ENCODE measurements at places on chromosomes 4 and X.

- no peak for DNase-seq
Measured at GRCh38 chrX:134734466-134734952, 76.2 kb upstream of the PLAC1 start.

- DNase-seq, result no peak
Measured at GRCh38 chr4:174349156-174349555, 65.4 kb downstream of the CEP44 start.

DNA sequence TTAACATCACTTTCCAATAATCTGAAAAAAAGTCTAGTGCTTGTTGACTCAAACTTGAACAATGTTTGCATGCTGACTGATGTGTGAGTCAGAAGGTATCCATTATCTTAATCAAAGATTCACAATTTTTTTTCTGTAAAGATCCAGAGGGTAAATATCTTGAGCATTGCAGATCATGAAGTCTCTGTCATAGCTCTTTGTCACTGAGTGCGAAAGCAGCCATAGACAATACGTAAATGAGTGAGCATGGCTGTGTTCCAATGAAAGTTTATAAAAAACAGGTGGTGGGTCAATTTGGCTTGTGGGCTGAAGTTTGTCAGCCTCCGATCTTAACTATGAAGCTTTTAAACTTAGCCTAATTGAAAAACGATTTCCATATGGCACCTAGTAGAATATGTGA is 37.7 kb downstream of the NHS start:
- no peak for DNase-seq

GRCh38 chr4:169185133-169185956 is 85.4 kb downstream of the SH3RF1 start:
- no peak for DNase-seq

GRCh38 chr4:121308828-121309227 is 72.0 kb downstream of the QRFPR start:
- no peak for DNase-seq

DNA sequence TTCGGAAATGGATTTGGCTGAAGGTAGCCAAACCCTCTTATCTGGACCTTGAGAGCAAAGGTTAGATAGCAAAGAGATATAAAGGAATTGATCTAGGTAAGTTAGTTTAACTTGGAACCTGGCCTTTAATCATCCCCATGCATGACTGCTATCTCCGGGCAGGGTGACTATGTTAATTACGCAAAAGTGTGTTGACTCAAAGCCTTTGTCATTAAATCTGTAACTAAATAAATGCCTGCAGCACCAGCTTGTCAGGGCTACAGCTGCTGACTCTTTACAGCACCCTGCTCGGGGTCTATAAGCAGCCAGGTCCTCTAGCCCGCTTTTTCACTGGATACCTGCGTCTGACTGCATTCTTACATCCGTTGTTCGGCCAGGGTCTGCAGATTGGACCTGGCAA is 201.7 kb downstream of the TBCK start:
- DNase-seq, result no peak

DNA sequence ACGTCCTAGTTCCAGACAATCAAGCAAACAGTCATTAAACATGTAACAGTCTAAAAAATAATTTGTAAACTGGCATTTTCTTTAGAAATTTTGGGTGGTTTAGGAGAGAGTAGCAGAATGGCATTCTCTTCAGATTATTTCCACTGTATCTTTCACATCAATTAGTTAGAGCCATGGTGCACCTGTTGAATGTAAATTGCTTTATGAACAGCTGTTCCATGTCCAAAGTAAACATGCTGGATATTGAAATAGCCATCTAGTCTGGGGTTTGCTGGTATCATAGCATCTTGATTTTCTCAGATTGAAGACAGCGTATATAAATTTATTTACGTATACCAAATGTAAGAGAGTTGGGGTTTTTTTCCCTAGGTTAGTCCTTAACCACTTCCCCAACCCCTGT is 143.6 kb downstream of the RCHY1 start:
- DNase-seq, result no peak

DNA sequence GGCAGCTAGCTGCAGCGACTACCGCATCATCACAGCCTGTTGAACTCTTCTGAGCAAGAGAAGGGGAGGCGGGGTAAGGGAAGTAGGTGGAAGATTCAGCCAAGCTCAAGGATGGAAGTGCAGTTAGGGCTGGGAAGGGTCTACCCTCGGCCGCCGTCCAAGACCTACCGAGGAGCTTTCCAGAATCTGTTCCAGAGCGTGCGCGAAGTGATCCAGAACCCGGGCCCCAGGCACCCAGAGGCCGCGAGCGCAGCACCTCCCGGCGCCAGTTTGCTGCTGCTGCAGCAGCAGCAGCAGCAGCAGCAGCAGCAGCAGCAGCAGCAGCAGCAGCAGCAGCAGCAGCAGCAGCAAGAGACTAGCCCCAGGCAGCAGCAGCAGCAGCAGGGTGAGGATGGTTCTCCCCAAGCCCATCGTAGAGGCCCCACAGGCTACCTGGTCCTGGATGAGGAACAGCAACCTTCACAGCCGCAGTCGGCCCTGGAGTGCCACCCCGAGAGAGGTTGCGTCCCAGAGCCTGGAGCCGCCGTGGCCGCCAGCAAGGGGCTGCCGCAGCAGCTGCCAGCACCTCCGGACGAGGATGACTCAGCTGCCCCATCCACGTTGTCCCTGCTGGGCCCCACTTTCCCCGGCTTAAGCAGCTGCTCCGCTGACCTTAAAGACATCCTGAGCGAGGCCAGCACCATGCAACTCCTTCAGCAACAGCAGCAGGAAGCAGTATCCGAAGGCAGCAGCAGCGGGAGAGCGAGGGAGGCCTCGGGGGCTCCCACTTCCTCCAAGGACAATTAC is 1.4 kb downstream of the AR start:
- DNase-seq, result no peak

- DNase-seq, result no peak
Measured at GRCh38 chr4:140237616-140238350, 83.8 kb upstream of the MAML3 start.

DNA sequence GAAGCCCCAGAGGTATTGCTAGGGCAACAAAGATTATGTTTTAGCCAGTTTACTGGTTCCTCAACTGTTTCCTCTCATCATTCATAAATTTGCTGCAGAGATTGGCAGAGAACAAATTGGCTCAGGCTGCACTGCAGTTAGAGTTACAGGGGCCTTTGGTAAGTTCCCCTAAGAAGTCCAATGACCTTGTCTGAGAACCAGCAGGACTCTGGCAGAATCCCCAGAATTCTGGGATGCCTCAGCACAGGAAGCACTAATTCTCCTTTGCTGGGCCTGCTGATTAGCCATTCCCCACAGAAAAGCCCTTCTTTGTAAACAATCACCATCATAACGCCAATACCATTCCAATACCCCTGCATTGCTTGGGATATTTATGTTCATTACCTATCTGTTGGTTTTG is 151.3 kb downstream of the USP46 start:
- no peak for DNase-seq

DNA sequence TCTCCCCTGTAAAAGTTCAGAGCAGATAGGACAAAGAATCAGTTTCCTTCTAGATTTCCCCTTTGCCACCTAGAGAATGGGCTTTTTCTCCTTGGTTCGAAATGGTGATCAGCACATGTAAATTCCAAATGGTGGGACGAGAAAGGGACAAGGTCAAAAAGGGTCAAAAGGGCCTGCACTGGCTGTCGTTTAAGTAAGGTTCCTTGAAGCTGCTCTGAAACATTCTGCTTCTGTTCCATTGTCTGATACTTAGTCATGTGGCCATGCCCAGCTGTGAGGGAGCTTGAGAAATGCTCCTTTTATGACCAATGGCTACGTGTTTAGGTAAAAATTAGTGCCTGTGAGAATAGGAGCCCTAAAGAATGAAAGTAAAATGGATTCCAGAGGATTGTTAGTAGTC is 165.9 kb upstream of the CENPE start:
- DNase-seq, result no peak

DNA sequence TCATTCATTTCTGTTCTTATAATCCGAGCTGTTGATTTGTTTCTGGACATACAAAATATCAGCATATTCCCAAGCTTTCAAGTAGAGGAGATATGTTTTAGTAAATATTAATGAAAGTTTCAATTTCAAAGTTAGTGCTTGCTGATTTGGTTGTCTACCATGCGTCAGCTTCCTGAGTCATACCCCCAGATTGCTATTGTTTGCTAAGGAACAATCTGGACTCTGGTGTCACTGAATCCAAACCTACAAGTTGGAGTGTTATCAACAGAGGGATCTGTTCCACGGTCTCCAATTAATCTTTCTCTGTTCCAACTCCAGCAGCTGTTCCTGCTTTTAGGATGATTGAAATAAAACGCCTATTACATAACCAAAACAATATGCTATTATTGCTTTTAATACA is 96.1 kb upstream of the FAM9A start:
- no peak for DNase-seq

DNA sequence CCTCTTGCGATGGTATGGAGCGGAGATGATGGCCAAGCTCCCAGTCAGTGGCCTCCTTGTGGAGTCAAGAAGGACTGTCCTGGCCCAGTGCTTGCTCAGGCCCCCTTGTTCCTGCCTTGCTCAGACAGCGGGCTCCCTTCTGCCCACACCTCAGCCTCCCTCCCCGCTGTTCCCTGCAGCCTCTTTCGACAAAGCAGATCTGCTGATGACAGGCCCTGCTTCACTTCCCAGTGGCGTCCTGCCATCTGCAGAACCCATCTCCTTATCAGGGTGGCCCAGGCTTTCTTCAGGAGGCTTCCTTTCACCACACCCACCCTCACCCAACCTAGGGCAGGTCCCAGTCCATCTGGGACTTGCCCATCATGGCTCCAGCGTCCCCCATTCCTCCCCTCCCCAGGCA is 80.0 kb downstream of the CLDN34 start:
- DNase-seq, result no peak

DNA sequence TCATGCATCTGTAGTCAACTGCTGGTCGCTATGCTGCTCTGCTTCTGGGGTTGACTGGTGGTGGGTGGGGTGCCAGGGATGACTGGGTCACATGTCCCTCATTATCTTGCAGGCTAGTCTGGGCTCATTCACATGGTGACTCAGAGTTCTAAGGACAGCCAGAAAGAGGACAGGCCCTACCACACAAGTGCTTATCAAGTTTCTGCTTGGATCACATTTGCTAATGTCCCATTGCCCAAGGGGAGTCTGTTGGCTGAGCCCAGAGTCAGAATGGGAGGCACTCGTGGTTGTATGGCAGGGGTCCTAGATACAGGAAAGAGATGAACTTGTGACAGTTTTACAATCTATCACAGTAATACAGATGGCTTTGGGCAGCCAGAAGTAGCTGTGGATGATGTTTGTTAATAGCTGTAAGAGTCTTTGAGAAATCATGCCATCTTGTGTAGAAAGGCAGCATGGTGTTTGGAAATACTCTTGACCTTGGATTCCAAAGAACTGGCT is 221.3 kb downstream of the GPAT3 start:
- no peak for DNase-seq

DNA sequence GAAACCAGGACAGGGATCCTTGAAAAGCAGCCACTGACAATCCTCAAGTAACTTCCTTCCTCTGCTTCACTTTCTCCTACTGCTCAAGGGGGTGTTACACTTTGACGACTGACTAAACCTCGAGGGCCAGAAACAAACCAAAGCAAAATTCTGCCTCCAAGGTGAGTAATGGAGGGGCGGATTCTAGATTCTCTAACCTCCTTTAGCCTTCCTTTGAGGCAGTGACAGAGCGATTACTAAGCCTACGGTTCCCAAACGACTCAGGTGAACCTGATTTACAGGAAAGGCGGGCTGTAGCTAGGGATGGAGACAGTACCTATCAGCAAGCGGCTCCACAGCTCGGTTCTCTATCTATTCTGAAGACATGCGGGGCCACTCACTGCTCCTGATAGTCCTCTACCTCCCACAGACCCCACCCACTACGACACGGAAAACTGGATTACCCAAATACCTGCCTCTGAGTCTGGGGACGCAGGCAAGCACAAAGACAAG is 487 bp downstream of the TBCK start:
- DNase-seq, result no peak

DNA sequence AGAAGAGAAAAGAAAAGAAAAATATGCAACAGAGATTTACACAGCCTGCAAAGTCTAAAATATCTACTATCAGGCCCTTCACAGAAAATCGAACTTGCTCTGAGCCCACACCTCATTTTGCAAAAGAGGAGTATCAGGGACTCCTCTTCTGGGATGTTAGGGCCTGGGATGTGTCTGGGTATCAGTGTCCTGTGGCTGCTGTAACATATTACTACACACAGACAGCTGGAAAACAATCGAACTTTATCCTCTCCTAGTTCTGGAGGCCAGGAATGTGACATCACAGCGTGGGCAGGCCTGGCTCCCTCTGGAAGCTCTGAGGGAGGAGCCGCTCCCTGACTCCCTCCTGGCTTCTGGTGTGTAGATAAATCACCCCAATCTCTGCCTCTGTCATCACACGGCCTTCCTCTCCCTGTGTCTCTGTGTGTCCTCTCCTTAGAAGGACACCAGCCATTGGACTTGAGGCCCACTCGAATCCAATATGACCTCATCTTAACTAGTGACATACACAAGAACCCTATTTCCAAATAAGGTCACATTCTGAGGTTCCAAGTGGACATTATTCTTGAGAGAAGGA is 52.9 kb downstream of the PPP2R2C start:
- DNase-seq, result no peak

GRCh38 chrX:53075011-53075410 is 7.2 kb upstream of the TSPYL2 start:
- DNase-seq, result no peak

DNA sequence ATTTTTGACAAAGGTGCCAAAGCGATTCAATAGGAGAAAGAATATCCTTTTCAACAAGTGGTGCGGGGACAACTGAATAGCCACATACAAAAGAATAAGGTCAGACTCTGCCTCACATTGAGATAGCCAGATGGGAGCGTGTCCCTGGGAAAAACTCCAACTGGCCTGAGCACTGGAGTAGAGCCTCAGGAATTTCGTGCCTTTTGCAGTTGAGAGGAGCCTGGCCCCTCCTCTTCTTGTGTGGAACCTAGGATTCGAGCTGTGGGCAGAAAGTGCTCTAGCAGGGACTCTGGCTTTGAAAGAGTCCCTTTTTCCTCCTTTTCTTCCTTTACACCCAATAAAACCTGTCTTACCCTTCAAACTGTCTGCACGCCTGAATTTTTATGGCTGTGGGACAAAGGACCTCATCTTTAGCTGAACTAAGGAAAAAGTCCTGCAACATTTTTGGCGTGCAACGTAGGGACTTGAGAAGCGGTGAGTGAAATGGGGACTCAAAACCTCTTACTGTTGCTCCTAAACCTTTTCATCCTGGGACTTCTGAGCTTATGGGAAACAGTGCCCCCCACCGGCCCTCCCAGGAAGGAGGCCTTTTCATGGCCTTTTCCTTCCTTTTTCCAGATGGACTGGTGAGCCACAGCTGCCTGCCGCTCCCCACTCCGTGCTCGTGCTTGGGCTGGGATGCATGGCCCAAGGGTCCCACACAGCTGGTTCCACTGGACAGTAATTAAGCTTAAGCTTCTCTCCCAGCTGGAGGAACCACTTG is 68.6 kb downstream of the BMP15 start:
- no peak for DNase-seq

- no peak for DNase-seq
Measured at GRCh38 chr4:24935856-24936255, 23.0 kb upstream of the CCDC149 start.

DNA sequence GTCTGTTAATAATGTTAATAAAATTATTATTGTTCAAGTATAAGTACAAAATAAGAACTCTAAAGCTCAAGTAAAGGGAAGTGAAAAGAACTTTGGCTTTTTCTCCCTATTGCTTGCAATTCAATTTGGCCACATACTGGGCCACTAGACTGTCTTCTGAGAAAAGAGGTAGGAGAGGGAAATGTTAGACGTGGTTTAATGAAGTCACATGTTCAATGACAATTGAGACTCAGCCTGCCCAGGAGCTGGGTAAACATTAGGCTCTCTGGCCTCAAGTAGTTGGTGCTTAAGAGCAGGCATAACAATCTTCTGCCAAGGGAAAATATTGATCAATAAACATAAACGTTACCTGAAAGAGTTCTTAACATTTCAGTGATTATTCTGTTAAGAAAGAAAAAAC is 15.1 kb upstream of the PRSS12 start:
- no peak for DNase-seq

- DNase-seq, result no peak
Measured at GRCh38 chr4:6957994-6958393, 48.4 kb downstream of the TBC1D14 start.

Data from non-pigmented ciliary epithelial cell (primary cell).